ENCODE measurements at places on chromosomes 5 and 9. TPM values are rescaled to one million over a fixed set of nuclear protein-coding genes. Genes with fewer than 3 reads are reported as not detected.

The PDE6A gene
- total RNA-seq: not detected

The SLC25A48 gene
- total RNA-seq: 0.18 TPM

The ORM2 gene
- total RNA-seq: not detected

The ALAD gene
- total RNA-seq: 11.3 TPM

The EXOC3 gene
- 28.0 TPM for total RNA-seq

The PCDHGB4 gene
- total RNA-seq: 4.2 TPM

The ZNF782 gene
- total RNA-seq: 8.6 TPM

The OMD gene
- total RNA-seq: 8.9 TPM

The DMRTA1 gene
- 0.35 TPM for total RNA-seq

The PRLR gene
- total RNA-seq: 1.1 TPM

The MTX3 gene
- total RNA-seq: 15.7 TPM

The ALDOB gene
- 0.40 TPM for total RNA-seq

The POLR3G gene
- 1.3 TPM for total RNA-seq

The TRIM23 gene
- 24.1 TPM for total RNA-seq

The NR4A3 gene
- total RNA-seq: 0.58 TPM

The BARHL1 gene
- total RNA-seq: not detected

The PCDHGC5 gene
- total RNA-seq: 0.75 TPM

The ZFP37 gene
- total RNA-seq: 5.5 TPM

The WNK2 gene
- 7.4 TPM for total RNA-seq

The QRFP gene
- total RNA-seq: not detected

The OR1J2 gene
- not detected for total RNA-seq

The ITGA1 gene
- total RNA-seq: 36.5 TPM

The PTGR1 gene
- total RNA-seq: 39.4 TPM

The CARD9 gene
- total RNA-seq: 1.2 TPM

The GMCL2 gene
- not detected for total RNA-seq

The IFNA2 gene
- 0.09 TPM for total RNA-seq

The C5orf52 gene
- total RNA-seq: not detected

The PRELID2 gene
- total RNA-seq: 20.1 TPM

The LECT2 gene
- not detected for total RNA-seq

The CENPK gene
- total RNA-seq: 14.6 TPM

The CCNO gene
- total RNA-seq: 0.04 TPM

The MYOZ3 gene
- 7.7 TPM for total RNA-seq

The PCAT7 gene
- 0.13 TPM for total RNA-seq

The PCDHGA10 gene
- total RNA-seq: 3.0 TPM

The CCL21 gene
- 13.5 TPM for total RNA-seq

The ACTL7A gene
- not detected for total RNA-seq

The MLANA gene
- not detected for total RNA-seq

The TRIM36 gene
- 2.0 TPM for total RNA-seq

The NIPAL4 gene
- total RNA-seq: 0.13 TPM

The WNT8A gene
- total RNA-seq: not detected

The PCDHB14 gene
- total RNA-seq: 4.8 TPM

Data from muscle of leg (tissue), 16 donors.